ENCODE measurements at places on chromosomes 1 and 21.

DNA sequence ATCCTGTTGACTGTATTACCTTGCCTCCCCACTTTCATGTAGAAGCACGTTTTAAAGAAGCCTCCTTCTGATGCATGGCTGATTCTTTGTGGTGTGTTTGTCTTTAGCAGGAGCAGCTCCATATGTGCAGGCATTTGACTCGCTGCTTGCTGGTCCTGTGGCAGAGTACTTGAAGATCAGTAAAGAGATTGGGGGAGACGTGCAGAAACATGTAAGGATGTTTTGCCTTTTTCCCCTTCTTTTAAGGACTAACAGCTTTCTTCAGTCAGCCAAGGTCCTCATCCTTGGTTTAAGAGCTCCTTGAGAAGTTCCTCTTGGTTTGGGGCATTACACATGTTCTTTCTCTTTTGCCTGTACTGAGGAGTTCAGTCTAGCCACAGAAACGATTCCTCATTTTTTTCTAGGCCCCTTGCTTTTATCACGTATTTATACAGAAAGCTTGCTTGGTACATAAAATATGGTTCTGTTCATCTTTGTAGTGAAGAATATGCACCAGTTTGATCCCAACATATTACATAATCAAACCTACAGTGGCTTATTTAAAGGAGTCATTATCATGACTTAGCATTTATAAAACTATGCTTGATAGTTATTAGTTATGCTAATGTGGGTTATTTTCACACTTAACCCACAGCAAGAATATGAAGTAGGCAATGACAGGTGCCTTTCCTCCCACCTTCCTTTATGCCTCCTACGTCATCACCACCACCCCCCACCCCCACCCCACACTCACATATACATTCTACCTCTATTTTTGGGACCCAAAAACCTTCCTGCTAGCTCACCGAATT, 19.6 kb downstream of the CAP1 start:
- no peak for DNase-seq

- no peak for DNase-seq
Observed at GRCh38 chr1:71753746-71754145, 528.6 kb downstream of the NEGR1 start.

DNA sequence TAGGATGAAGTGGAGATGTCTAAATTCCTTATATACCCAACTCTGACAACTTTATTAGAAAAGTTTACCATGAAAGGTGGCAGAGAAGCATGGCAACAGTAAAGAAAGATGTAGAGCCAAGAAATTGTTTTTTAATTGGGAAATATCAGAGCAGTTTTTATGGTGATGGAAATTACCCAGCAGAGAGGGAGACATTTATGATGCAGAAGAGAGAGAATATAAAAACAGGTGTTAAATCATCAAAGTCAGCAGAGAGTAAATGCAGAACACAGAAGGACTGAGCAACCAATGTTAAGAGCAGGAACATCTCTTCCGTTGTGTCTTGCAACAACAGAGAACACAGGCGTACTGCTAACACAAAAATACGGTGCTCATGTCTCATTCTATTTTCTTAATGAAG, 28.2 kb downstream of the WARS2 start:
- no peak for DNase-seq

- no peak for DNase-seq
Observed at GRCh38 chr1:27346357-27346756, 4.5 kb downstream of the SYTL1 start.

GRCh38 chr21:38814126-38815059, 8.7 kb downstream of the ETS2 start:
- no peak for DNase-seq

DNA sequence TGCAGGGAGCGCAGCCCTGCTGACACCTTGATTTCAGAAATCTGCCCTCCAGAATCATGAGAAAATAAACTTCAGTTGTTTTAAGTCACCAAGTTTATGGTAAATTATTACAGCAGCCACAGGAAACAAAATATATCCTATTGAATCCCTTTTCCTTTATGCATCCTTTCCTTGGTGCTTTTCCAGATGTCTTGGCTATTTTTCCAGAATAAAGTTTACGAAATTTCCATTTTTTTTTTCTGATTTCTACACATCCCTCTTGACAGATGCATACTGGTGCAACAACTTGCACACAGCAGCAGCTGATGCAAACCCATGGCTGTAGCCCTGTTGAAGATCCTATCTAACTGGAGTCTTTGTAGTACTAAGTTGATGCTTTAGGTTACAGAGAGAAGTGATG, 111.1 kb upstream of the KCNE2 start:
- no peak for DNase-seq

GRCh38 chr21:22297575-22297974, 1299.4 kb downstream of the NCAM2 start:
- DNase-seq = no peak

- no peak for DNase-seq
Observed at GRCh38 chr1:171799166-171799565, 17.7 kb downstream of the METTL13 start.

DNA sequence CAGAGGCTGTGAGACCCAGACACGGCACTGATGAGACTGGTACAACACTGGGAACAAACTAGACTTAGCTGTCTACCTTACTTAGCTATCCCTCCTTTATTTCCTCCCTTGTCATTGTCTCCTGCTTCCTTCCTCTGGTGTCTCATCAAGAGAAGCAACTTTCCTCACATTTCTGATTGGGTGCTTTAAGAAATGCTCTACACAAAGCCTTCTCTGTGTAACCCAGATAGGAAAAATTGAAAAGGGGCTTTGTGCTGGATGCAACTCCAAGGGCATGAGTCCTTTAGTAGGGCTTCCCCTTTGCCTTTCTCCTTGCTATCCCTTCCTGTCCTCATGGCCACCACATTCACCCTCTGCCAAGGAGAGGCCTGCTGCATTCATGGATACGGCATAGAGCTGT, 274.5 kb downstream of the VAV3 start:
- no peak for DNase-seq

DNA sequence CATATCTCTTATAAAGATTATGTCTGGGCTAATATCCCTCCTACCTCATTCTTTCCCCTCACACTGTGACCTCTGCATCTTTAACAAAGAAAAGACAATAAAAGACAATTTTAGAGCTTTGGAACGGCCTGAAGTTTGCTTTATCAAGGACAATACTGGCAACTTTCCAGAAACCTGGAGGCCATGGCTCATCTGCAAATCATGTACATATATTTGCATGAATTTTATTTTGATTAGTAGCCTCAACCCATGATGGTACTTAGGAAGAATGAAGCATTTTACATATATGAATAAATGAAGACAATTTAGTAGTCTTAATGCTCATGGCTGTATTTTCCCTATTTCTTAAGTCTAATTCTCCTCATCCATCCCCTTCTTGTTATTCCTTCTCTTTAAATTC, 612.2 kb upstream of the CXADR start:
- DNase-seq = no peak

DNA sequence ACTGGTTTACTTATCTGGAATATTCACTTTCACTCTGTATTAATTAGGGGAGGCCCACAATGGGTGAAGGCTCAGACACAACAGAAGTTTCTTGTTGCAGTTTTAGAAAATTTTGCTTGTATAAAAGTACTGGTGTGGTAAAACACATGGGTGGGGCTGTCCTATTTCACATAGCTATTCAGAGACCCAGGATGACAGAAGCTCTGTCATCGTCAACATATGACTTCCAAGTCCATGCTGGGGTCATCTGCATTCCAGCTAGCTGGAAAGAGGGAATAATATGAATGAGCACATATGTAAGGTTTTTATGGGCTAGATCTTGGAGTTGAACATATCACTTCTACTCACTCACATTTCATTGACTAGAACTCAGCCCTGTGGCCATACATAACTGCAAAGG, 166.4 kb upstream of the KCTD3 start:
- no peak for DNase-seq

DNA sequence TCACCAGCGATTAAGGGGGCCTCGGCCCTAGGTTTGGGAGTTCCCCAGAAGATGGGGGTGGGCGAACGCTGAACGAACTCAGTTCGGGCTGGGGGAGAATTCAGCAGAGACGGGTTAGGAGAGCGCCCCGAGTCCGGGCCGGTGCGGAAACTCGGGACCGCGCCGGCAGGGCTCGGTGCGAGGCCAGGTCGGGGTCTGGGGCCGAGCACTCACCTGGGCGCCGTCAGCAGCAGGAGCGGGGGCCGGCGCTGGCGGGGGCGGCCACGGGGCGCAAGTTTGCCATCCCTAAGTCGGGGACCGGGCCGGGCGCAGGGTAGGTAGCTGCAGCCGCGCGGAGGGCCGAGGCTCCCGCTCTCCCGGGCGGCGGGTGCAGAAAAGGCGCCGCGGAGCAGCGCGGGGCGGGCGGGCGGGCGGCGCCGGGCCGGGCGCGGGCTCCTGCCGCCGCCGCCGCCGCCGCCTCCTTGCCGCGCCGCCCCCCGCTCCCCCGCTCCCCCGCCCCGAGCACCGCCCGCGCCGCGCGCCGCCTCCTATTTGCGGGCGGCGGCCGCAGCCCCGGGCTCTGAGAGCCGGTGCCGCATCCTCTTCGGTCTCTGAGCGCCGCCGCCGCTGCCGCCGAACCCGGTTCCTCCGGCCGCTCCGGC, 349 bp downstream of the ADGRB2 start:
- DNase-seq = no peak

DNA sequence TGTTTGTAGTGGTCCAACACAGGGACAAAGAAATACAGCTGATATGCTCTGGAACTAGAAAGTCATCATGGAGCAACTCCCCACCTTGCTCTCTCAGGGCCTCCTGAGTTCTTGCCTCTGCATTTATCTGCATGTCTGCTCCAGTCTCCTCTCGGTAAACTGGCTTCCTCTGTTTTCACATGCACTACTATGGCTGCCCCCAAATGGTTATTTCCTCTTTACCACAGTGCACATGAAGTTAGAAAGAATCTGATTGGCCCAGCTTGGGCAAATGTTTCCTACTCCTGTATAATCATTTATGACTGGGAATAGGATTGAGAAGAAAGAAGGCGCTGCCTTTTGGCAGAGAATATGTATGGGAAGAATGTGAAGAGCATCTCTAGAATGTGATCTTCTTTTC, 16.5 kb upstream of the PSMB2 start:
- DNase-seq = no peak

- DNase-seq = no peak
Observed at GRCh38 chr21:26565546-26565945, 7.5 kb downstream of the CYYR1 start.

DNA sequence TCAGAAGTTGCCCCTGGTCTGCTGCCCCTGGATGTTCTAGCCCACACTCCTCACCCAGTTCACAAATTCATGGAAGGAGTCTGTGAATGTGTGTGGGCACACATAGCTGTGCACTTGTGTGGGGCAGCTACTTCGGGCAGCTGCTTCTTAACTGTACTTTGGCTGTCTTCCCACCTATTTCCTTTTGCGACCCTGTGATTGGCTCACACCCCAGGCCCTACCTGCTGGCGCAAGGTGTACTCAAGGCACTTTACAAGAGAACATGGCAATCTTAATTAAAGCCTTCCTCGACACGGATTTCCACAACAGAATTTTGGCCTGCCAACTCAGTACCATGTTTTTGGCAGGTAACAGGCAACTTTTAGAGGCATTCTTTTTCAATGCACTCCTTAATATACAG, 86.5 kb upstream of the CTTNBP2NL start:
- no peak for DNase-seq

DNA sequence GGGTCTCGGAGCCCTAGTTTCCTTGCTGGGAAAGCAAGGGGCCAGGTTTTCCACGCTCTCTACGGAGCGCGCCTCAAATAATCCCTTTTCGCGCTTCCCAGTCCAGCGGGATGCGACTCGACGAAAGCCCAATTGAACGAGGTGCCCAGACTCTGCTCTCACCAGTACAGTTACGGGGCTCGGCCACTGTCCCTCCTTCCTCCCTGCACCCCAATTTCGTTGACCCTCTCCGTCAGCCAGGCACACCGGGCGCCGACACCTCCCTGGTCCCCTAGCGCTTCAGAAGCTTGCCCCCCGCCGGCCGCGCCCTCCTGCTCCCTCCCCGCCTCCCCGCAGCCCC, 389 bp downstream of the SEMA6C start:
- DNase-seq = no peak

Measured in stimulated activated CD4-positive, alpha-beta T cell treated with anti-CD3 and anti-CD28 coated beads, TNF-alpha, amount 100 ng/mL, for 1 hour (primary cell).